ENCODE measurements at places on chromosomes 6 and 20. TPM values are rescaled to one million over a fixed set of nuclear protein-coding genes. Genes with fewer than 3 reads are reported as not detected.
A peak's percentile ranks its signal among the peaks of the same experiment; 100 is the strongest.

The TAF4 gene
- 12.0 TPM for total RNA-seq

GRCh38 chr20:10276878-10277580 is 58.4 kb downstream of the SNAP25 start:
- H3K4me3 ChIP-seq = no peak overlapping the region
- no peaks in the 10 kb centered on the region for H3K36me3 ChIP-seq
- no peaks in the 10 kb centered on the region for H3K27me3 ChIP-seq

- peak; percentile 48 for DNase-seq
- no peaks in the 10 kb centered on the region for H3K27me3 ChIP-seq
- H3K4me3 ChIP-seq = peak overlapping the region; percentile 86
- H3K36me3 ChIP-seq = peaks cover 6% of the 10 kb centered on the region
- H3K4me1 ChIP-seq = peaks cover 45% of the 10 kb centered on the region
Measured at GRCh38 chr20:36573798-36574365, 485 bp downstream of the TGIF2 start.

- no peak overlapping the region for H3K4me3 ChIP-seq
- DNase-seq = no peak
- no peaks in the 10 kb centered on the region for H3K36me3 ChIP-seq
- no peaks in the 10 kb centered on the region for H3K4me1 ChIP-seq
- no peaks in the 10 kb centered on the region for H3K27me3 ChIP-seq
Measured at GRCh38 chr6:140572867-140573266, 1198.4 kb upstream of the CITED2 start.

DNA sequence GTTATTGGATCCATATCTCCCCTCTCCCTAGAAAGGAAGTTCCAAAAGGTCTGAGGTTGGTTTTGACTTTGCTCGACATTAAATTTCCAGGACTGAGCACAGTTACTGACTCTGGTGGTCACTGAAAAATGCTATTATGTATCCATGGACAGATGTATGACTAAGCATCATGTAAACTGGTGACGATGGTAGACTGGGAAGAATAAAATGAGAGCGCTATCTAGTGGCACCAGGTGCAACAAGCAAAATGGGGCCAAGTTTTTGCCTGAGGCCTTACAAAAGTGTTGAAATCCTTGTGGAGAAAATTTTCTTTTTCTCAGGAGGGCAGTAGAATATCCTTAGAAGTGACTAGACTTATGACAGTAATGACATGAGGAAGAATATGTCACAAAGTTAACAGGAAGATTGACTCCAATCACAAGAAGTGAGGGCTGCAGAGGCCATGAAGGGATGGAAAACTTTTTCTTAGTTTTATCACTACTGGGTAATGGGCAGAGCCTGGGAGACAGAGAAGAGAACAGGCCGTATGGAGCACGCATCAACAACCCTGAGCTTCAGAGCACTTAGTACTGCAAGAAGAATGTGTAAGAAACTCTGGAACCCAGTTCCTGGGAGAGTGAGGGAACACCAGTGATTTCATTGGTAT is 88.9 kb upstream of the ELOVL5 start:
- H3K4me1 ChIP-seq = peaks cover 27% of the 10 kb centered on the region
- no peak overlapping the region for H3K4me3 ChIP-seq
- peak; percentile 71 for DNase-seq
- no peak overlapping the region for H3K27ac ChIP-seq
